Stimulated activated CD8-positive, alpha-beta memory T cell treated with anti-CD3 and anti-CD28 coated beads, Interleukin-7, amount 100 ng/mL, for 48 hours (primary cell): ENCODE measurements at places on chromosomes 11 and 22.

DNA sequence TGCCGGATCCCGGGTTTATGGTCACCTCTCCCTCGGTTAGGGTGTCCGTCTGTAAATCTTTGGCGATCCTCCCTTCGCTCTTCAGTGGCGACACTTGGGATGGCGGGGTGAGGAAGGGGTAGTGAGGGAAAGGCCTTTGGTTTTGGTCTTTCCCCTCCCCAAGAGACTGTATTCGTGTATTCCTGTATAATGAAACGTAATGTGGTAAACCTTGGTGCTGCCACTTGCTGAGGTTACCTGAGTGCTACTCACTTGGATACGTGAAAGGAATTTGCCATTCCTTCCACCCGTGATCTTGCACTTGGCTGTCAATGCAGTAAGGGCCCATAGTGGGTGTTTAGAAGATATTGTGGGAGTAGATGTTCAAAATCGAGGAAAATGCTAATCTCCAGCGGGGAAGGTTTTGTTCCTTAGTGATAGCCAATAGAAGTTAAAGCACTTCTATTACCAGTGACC, 578 bp upstream of the NUP160 start:
- no peak for DNase-seq

DNA sequence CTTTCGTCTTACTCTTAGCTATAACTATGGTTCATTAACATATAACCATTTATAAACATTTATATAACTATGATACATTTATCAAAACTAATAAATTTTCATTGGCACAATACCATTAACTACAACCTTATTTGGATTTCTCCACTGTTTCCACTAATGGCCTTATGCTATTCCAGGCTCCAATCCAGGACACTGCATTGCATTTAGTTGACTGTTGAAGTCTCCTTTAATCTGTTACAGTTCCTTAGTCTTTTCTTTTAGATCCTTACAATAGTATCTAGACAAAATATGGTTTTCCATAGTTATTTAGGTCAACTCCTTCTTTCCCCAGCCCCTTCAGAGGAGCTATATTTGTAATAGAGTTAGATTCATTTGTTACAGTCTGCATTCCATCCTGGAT, 47.2 kb downstream of the CCDC34 start:
- DNase-seq: no peak

DNA sequence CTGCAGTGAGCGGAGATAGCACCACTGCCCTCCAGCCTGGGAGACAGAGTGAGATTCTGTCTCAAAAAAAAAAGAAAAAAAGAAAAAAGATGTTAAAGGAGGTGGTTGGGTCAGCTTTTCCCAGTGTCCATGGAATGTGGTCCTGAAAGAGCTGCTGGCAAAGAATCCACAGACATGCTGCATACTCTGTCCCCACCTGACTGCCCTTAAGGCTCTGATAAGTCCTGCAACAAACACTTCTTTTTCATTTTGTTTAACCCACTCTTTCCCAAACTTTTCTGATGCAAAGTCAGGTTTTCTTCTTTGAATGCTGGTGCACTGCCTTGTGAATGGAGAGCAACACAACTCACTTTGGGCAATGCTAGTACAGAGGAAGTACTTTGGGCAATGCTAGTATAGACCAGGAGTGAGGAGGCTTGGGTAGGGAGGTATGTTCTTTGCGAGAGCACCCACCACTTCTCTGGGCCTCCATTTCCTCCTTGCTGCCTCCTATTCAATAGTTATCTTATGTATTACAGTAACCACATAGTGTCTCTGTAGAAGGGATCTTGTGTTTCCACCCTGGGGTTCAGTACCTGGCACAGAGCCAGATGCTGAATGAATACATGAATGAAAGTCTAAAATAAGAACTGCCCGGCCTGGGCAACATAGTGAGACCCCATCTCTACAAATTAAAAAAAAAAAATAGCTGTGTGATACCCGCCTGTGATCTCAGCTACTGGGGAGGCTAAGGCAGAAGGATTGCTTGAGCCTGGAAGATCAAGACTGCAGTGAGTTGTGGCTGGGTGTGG, 18.9 kb downstream of the LIF start:
- DNase-seq: no peak

GRCh38 chr11:111792314-111792713, 26.1 kb upstream of the PPP2R1B start:
- no peak for DNase-seq

DNA sequence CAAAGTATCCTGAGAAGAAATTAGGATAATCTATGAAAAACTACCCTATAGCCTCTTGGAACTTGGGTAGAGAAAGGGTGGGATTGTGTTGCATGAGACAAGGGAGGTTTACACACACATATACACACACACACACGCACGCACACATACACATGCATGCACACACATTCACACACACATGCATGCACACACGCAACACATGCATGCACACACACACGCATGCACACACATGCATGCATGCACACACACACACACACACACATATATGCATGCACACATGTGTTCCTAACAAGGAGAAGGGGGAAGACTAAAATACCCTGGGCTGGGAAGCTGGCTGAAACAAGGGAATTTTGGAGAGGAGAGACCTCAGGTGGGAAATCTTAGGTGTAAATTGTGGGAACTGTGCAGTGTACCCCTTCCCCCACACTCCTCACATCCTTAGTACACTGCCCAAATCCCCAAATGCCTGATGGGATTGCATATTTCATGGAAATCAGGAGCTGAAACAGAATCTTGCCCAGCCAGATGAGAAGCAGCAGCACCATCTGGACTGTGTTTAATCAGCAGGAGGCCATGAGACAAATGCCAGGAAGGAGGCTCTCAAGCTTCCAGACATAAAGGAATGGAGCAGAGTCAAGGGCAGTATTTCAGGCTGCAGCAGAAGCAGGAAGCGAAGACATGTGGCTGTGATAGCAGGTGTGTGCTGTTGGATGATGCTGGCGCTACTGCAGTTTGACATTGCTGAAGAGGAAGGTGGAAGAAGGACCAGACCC, 14.6 kb upstream of the POLD3 start:
- DNase-seq: no peak

DNA sequence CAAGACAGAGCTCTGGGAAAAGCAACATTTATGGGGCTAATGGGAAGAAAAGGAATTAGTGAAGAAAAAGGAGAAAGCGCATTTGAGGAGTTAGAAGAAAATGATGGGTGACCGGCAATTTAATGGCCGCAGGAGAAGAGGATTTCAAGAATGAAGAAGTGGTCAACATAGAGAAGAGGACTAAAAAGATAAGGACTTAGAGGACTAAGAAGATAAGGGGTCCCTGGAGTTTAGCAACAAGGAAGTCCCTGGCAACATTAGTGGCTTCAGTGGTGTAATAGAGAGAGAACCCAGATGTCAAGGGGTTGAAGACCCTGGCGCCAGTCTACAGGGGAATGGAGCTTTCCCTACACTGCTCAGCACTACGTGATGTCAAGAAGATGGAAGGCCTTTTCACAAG, 32.3 kb downstream of the WEE1 start:
- DNase-seq: no peak

GRCh38 chr11:111448831-111449557, 63.2 kb downstream of the BTG4 start:
- no peak for DNase-seq

- DNase-seq: no peak
These were observed 41.0 kb downstream of the TIMP3 start for GRCh38 chr22:32842486-32842885.

DNA sequence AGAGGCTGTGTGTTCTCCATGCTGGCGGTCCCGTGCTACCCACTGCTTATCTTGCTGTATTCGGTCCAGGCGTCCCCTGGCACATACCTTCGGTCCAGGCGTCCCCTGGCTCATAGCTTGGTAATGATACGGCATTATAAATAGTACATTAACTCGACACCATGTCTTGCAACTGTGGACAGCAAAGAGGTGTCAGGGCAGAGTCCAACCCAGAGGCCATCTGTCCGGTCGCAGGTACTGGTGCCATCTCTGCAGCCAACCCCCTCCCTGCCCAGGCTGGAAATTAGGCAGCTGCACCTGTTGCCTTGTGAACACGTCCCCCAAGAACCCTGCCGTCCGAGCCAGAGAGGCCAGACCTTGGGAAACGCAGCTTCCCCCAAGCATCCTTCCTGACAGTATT, 634.3 kb downstream of the BRD1 start:
- DNase-seq: no peak
